ENCODE measurements at places on chromosomes 2 and 18. TPM values are rescaled to one million over a fixed set of nuclear protein-coding genes. Genes with fewer than 3 reads are reported as not detected.

The TYMS gene
- polyA plus RNA-seq, result 84.9 TPM

The ARL4C gene
- polyA plus RNA-seq, result 0.07 TPM

DNA sequence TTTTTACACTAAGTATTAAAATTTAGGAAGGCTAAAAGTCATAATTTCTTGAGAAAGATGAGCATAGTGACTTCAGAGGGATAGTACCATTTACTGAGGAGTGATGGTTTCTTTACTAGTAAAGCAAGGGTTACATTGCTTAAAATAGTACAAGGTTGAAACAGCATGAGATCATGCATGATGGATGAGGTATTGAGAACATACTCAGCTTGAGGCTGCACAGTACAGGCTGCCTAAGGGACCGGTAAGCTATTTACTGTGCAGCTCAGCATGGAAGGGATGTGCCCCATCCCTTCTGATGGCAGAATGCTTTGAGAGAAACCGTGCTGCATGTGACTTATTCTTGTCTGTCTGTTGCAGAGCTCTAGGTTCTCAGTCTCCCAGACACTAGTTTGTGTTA, 122.1 kb downstream of the EML6 start:
- no peak for DNase-seq

DNA sequence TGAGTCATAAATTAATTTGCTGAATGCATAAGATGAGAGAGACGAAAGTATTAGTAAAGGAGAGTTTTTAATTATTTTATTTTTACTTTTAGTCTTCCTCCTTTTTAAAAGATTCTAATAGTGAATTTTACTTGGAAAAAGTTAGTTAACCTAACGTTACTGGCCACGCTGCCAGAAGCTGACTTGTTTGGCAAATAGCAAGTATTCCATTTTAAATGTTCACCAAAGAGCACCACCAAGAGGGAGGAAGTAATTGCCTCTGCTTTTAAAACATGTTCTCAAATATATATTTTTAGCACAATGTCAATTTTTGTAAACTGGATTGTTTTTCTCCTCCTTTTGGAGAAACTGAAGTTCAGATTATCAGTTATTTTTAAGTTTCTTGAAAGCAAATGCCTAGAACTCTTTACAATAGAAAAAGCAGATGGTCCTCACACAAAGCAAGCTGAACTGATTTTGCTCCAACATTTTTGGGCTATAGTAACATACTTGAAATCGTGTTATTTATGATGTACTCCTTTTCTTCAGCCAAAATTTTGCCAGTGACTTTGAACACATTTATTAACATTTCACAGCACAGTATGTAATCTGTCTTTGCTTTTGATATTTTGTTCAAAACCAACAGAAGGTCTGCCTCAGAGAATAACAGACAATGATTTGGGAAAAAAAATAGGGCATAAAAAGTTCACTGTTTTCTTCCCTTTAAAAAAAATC, 1311.0 kb upstream of the FAM98A start:
- no peak for DNase-seq

DNA sequence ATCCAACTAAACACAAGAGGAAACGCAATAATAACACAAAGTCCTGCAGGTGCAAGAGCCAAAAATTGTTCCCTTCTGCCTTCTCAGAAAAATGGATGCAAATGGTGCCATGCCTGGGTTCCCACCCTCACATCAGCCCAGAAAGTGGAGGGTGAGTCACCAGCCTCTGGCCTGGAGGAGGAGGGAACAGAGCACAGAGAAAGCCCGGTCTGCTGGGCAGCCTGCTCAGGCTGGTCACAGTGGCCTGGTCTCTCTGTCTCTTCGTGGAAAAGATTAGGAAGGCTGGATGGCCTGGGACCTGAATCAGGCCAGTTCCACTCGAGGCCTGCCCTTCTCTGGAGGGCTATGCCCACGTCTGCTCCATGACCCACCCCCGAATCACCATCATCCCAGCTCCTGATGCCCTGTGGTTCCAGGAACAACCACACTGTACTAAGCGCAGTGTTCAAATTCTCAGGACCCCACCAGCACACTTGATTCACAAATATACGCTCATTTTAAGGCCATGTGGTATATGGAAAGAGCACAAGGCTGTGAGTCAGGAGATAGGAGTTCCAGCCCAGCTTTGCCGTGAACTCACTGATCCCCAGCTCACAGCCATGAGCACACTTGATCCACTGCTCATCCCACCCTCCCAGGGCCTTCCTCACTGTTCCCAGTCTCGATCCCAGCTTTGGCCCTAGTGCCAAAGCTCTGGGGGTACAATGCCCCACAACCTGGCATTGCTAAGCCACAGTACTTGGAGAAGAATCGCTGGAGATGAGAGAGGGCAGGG, 82.1 kb downstream of the ZBTB7C start:
- no peak for DNase-seq

- no peak for DNase-seq
Observed at GRCh38 chr18:53625997-53626599, 598.4 kb downstream of the MBD2 start.

DNA sequence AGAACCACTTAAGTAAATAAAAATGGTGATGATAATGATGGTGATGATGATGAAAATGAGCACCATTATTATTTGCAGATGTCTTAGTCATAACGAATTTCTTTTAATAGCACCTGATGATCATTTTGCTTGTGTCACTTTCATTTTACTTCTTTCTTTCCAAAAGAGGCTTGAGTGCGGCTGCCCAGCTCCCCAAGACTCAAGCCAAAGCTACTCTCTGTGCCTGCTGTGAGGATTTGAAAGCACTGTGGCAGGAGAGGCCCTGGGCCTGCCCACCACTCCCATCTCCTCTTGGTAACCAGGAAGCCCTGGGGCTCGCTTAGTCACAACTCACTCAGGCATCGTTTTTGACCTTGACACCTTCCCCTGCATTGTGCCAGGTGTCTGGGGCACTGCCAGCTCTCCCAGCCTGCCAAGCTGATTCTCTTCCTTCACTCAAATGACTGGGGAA, 41.2 kb downstream of the RPL37A start:
- DNase-seq, result no peak

GRCh38 chr2:153074207-153074606, 355.8 kb downstream of the ARL6IP6 start:
- no peak for DNase-seq

GRCh38 chr2:31429759-31430438, 15.4 kb upstream of the XDH start:
- DNase-seq, result no peak

- no peak for DNase-seq
Observed at GRCh38 chr18:51525453-51526225, 328.2 kb upstream of the MEX3C start.

- DNase-seq, result no peak
Observed at GRCh38 chr2:240620859-240621258, 4.4 kb upstream of the GPR35 start.
